M059J (cell line): ENCODE measurements at places on chromosomes 16 and 17.
A peak's percentile ranks its signal among the peaks of the same experiment; 100 is the strongest.

DNA sequence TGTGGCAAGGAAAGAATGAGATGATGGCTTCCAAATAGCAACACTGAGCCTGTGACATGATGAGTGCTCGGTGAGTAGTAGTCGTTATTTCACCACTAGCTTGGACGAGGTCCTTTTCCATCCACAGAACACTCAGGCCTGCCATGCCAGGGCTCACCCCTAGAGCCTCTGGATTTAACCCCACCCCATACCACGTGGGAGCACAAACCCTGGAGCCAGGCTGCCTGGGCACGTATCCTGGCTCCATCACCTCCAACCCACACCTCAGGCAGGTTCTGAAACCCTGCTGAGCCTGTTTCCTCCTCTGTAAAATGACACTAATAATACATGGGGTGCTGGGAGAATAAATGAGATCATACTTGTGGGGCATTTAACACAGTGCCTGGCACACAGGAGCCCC is 192.4 kb downstream of the KATNIP start:
- no peak for DNase-seq

- no peak for DNase-seq
Observed at GRCh38 chr16:14100825-14101224, 29.7 kb downstream of the MRTFB start.

- no peak for DNase-seq
Observed at GRCh38 chr17:45223539-45224528, 2.1 kb downstream of the FMNL1 start.

DNA sequence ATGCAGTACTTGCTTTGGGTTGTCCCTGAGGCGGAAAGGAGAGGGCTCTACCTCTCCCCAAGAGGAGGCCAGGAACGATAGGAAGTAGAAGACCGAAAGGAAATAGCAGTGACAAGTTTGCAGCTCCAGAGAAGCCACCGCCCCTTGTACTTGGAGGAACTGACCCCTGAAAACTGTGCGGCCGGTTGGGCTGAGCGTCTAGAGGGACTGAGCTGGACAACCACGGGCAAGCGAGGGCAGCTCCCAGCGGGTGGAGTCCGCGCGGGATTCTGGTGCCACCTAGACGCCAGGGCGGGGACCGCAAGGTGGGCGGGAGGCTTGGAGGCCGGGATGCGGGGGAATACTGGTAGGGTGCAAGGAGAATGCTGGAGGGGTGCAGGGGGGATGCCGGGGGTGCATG is 1.3 kb upstream of the SLC6A4 start:
- peak; percentile 62 for DNase-seq

- DNase-seq = no peak
Observed at GRCh38 chr17:6092182-6092902, 22.2 kb downstream of the WSCD1 start.
